Amygdala (tissue), 56 donors: ENCODE measurements at places on chromosomes 12 and 14.

DNA sequence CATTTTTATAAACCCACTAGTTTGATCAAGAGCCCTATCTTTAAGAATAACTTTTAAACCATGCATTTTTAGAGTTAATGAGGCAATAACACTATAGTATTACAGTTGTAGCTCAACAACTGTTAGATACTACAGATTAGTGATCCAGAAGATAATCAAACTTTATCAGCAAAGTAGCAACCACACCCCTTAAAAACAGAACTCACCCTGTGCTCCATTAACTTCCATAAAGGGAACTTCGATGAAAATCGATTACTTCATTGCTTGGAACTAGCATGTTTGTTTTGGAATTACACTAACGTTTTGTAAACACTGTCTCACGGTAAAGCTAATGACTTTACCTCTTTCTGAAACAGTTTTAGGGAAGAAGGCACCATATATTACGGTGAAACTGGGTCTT is 1.4 kb downstream of the SGPP1 start:
- DNase-seq = no peak

GRCh38 chr14:100552524-100553125 is 34.6 kb downstream of the BEGAIN start:
- DNase-seq = no peak

DNA sequence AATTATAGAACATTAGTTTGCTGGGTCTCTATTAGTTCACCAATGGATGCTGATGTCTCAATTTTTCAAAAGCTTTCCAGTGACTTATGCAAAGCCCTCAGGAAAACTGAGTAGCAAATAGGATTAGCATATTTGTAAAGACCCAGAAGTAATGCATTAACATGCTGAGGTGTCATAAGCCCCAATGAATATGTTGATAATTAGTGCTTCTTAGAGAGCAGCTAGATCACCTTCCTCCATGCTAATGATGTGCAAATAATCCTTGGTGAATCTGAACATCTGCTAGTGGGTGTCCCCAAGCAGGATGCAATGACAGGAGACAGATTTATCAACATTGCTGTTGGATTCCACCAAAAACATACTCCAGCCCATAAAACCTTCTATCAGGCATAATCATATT is 19.0 kb downstream of the IFNG start:
- no peak for DNase-seq

GRCh38 chr12:26162905-26163304 is 32.5 kb upstream of the SSPN start:
- DNase-seq = no peak

DNA sequence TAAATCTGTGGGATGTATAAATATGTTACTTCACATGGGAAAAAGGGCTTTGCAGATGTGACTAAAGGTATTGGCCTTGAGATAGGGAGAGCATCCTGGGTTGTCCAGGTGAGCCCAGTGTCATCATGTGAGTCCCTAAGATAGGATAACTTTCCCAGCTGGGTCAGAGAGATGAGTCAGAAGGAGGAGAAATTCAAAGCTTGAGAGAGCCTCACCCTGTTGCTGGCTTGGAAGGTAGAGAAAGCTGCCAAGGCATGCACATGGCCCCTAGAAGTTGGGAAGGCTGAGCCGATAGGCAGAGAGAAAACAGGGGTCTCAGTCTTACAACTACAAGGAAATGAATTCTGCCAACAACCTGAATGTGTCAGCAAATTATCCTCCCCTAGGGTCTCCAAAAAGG is 213.0 kb downstream of the ADGRD1 start:
- no peak for DNase-seq

- no peak for DNase-seq
Measured at GRCh38 chr12:119069147-119069642, 87.9 kb downstream of the SRRM4 start.

DNA sequence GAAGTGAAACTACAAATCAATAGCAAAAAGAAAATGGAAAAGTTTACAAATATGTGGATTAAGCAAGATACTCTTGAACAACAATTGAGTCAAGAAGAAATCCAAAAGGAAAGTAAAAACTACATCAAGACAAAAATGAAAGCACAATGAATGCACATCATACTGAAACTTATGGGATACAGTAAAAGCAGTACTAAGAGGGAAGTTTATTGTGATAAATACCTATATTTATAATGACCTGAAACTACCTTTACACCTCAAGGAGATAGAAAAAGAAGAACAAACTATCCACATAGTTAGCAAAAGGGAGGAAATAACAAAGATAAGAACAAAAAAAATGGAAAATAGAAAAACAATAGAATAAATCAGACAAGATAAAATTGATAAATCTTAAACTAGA is 375.0 kb downstream of the TRHDE start:
- no peak for DNase-seq

DNA sequence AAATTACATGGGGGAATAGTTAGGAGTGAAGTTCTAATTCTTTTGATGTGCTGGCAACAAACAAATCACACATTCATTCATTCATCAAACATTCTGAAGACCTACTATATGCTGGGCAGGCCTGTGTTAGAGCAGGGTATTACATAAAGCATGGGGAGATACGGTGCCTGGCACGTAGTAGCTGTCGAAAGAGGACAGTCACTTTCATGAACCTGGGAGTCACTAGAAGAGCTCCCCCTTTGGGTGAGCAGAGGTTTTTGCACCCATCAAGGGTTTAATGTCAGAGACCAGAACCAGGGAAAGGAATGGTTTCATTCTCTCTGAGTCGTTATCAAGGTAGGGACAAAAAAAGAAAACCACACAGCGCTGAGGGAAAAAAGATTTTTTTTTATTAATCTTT is 10.0 kb downstream of the LHX5 start:
- no peak for DNase-seq

GRCh38 chr12:108438667-108439066 is 76.4 kb upstream of the FICD start:
- DNase-seq = no peak
